NCI-H748 treated with DMSO at 0.1 percent for 48 hours (cell line): ENCODE measurements at places on chromosomes 1 and 21.

- no peak for DNase-seq
Observed at GRCh38 chr1:8252266-8252951, 65.5 kb upstream of the SLC45A1 start.

DNA sequence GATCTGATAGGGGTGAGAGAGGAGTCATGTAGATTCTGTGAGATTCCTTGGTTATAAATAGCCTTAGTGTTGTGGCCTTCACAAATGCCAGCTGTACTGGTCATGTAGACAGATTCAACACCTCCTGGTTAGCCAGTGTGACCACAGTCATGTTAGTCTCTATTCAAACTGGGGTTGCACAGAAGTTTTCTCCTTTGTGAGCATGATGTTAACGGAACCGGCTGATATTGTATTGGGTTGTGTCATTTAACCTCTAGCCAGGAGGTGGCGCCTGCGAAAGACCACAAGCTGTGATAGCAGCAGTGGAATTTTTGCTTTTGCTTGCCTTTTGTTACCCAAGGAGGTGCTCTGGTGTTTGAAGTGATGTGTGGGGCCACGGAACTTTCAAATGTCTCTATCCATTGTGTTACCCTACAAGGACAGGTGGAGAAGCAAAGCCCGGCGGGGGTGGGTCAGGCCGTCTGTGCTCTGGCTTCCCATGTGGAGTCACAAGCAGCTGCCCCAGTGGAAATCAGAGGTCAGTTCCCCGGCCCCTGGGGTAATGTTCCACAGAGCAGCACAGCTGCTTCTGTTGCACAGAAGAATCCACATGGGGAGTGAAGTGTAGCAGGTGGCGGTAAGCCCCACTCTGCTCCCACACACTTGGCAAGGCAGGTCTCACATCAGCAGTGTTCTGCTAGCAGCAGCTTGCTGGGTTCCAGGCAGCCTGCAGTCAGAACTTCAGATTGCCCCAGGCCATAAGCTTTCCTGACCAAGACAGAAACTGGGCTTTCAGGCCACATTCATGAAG lies 112.6 kb downstream of the ADAMTS1 start:
- no peak for DNase-seq

- peak; percentile 94 for DNase-seq
Observed at GRCh38 chr1:67524143-67525052, 94.2 kb upstream of the SERBP1 start.

GRCh38 chr1:108644984-108645383 lies 15.9 kb downstream of the HENMT1 start:
- no peak for DNase-seq

DNA sequence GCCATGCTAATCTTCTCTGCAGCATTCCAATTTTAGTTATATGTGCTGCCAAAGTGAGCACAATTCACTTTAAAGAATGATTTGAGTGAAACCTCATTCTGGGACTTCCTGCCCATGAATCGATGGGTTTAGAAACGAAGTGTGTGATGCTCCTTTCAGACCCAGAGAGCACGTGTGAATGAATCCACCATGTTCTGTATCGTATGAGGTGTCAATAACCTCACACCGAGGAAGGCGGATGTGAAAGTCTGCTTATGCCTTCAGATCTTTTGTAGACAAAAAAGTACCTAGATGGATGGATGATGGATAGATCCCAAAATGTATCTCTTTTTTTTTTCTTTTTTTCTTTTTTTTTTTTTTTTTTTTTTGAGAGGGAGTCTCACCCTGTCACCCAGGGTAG lies 13.8 kb downstream of the UBASH3A start:
- no peak for DNase-seq

- no peak for DNase-seq
Observed at GRCh38 chr1:209150114-209150513, 433.4 kb upstream of the CAMK1G start.

- no peak for DNase-seq
Observed at GRCh38 chr1:97392701-97393100, 528.1 kb downstream of the DPYD start.

DNA sequence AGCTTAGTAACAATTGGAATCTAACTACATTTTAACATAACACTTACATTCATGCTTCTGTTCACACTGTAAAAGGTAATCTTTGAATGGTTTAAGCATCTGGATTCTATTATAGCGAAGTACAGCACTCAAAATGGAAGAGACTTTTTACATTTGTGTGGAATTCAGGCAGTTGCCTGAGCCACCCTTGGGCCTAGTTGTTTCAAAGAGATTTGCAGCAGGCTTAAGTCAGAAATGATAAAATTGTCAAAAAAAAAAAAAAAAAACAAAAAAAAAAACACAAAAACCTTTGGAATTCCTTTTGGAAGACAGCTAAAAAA lies 199.9 kb downstream of the LYPLAL1 start:
- no peak for DNase-seq

DNA sequence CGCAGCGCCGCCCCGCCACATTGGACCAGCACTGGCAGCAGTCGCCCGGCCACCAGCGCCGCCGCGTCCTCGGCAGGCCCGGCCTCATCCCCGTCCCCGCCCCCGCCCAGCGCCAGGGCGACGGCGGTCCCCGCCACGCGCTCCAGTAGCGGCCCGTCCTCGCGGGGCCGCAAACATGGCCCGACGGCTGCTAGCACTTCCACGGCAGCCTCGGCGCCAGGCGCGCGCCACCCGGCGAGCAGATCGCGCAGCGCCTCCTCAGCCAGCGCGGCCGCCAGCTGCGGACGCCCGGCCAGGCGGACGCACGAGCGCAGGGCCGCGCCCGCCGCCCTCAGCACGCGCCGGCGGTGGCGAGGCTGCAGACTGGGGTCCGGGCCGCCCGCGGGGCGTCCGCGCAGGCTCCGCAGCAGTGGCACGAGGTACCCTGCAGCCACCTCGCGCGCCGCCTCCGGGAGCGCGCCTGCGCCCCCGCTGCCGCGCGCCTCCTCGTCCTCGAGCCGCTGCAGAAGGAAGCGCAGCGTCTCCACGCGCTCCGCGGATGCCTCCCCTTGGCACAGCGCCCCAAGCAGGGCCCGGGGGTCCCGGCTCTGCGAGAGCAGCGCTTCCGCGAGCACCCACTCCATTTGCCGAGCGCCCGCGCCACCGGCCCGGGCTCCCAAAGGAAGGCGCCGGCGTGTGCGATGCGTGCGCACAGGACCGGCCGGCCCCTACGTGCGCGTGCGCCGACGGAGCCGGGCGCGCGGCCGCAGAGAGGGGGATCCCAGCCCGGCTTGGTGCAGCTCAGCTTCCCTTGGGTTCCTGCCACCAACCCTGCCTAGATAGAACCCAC lies at the start of gene TARBP1:
Gene TARBP1 (minus strand): TSS at position 699 of the 829 bp plus-strand sequence. CDS start 76 bp downstream, at position 623.
- DNase-seq = peak; percentile 40

- no peak for DNase-seq
Observed at GRCh38 chr1:37752583-37753471, 12.1 kb downstream of the EPHA10 start.

GRCh38 chr1:59898927-59899326 lies 27.6 kb downstream of the CYP2J2 start:
- DNase-seq = no peak

DNA sequence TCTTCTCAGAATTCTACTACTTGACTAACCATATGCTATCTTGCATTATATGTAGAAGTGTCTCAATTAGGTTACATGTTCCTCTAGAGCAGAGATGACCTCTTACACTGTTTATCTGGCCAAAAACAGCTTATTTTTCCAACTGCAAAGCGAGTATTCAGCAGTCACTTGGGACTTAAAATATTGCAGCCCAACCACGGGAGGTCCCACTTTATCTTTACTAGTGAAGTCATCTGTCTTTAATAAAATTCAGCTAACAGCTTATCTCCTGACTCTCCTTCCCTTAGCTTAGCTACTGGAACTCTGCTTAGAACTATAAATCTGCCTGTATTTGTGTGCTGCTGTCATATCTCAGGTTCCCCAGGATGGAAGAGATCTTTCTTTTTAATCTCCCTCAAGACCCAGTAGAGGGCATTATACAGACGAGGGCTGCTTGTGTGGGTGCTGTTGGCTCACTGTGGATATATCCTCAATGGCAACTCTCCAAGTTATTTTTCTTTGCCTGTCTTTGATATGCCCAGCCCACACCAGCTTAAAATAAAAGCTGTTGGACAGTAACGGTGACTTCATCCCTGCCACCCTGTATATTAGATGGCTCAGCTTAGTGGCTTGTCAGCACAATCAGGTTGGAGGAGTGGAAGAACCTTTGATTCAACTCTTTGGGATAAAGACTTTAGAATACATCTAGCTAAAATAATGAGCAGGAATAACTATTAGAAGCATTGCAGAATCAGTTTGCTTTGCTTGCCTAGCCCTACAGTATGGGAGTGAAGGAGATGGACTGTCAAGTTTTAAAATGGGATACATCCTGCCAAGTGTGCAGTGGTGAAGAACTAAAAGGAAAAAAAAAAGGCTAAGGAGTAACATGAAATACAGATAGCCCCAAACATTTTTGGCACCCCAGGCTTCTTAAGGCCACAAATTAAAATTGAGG lies 9.6 kb downstream of the ENSA start:
- DNase-seq = no peak
